ENCODE measurements at places on chromosomes 11 and 22.

DNA sequence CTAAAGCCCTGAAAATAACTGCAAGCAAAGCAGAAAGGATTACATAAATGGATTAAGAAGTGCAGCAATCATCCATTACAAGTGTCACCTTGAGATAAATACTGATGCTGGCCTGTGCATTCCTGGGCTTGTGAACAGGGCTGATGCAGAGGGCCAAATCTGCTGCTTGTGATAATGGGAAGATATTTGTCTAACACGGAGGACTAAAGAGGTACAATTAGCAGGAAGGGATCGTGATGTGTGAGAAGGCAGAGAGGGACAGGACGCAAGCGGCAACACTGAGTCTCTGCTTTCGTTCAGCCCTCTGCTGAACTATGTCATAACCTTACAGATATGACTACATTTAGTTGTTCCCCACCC lies 107.7 kb upstream of the DDI1 start:
- DNase-seq = no peak

- no peak for DNase-seq
Measured at GRCh38 chr11:87903345-87903744, 271.9 kb downstream of the RAB38 start.

GRCh38 chr11:111855506-111855905 lies 15.9 kb downstream of the ALG9 start:
- no peak for DNase-seq

DNA sequence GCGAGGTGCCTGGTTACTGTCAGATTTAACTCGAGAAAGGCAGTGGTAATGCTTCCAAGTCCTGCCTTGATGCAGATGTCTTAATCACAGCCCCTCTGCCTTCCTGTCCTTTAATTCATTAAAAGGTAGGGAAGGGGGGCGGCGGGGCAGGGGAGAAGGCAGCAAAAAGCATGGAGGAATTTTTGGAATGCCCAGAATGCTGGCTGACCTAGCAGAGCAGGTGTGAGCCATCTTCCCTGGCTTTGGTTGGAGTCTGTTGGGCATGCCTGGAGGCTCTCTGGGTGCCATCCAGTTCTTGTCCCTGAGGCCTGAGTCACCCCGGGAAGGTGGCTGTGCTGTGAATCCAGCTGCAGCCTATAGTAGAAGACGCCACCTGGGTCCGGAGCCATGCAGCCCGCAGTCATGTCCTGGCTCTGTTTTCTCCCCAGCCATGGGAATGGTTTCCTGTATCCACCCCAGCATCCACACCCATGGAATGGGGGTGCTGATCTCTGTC lies 15.6 kb downstream of the KIAA1671 start:
- DNase-seq = no peak

DNA sequence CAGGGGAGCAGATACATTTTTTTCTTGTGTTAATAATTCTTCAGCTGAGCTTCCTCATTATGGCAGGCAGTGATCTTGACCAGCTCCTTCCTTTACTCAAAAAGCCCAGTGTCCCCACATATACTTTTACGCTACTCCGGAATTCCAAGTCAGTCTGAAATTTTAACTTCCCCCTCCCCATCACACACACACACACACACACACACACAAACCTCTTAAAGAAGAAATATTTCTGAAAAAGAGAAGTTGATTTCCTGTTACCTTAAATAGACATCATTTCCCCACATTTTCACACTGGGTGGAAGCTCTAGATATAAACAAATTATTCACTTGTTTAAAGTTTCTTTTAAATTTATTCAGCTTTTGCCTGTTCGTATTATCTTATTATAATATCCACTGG lies 113.9 kb downstream of the DBX1 start:
- no peak for DNase-seq

- no peak for DNase-seq
Measured at GRCh38 chr11:45754261-45754709, 50.7 kb upstream of the SLC35C1 start.
